ENCODE measurements at places on chromosomes 7 and 10.

GRCh38 chr7:98568891-98569290, 48.2 kb upstream of the NPTX2 start:
- DNase-seq, result no peak

- no peak for DNase-seq
Observed at GRCh38 chr7:156919132-156919713, 26.2 kb upstream of the LMBR1 start.

DNA sequence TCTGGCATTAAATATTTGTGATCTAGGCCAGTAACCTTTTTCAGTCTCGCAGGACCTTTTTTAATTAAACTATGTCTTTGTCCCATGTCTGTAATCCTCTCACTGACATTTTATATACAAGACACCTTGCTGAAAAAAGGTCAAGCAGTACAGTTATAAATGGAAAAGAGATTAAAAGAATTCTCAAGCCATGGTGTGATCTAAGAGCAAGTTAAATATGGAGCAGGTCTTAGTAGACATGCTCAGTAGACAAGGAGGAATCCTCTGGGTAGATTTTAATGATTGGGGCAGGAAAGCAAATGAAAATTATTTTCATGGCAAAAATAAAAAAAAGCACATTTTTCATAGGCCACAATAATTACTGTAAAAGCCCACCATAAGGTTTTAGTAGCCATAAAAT, 203.5 kb downstream of the PPP1R3A start:
- DNase-seq, result no peak

DNA sequence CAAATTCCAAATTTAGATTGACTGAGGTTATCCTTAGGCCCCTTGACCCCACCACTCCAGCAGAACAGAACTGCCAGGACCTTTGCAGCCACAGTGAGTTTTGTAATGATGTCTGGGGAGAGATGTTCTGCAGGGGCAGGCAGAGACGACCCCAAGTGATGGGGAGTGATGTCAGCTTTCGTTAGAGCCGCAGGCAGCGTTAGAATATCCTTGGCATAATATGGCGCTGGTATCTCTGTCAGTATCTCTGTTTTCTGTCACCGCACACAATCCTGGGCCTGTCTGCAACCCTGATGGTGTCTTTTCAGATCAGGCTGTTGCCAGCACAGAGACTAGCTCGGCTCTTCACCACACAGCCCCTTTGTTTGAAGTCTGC, 1083.6 kb downstream of the KCNMA1 start:
- no peak for DNase-seq

GRCh38 chr10:78259391-78259790, 225.7 kb downstream of the RPS24 start:
- no peak for DNase-seq

DNA sequence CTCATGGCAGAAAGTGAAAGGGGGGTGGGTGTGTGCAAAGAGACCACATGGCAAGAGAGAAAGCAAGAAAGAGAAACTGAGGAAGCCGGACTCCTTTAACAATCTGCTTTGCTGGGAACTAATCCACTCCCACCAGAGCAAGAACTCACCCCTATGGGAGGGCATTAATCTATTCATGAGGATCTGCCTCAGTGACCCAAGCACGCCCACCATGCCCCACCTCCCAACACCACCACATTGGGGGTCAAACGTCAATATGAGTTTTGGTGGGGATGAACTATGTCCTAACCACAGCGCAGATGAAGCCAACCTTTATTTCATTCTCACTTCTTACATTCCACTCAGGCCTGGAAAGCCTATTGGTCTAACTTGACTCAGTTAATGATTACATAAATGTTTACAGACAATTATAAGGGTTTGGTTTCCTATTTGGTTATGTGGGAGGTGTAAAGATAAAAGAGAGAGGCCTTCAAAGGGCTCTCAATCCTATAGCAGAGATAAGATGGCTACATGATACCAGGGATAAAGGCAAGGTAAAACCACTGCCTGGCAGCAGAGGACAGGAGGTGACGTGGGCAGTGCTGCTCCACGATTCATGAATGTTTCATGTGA, 601.8 kb downstream of the PARD3 start:
- no peak for DNase-seq

DNA sequence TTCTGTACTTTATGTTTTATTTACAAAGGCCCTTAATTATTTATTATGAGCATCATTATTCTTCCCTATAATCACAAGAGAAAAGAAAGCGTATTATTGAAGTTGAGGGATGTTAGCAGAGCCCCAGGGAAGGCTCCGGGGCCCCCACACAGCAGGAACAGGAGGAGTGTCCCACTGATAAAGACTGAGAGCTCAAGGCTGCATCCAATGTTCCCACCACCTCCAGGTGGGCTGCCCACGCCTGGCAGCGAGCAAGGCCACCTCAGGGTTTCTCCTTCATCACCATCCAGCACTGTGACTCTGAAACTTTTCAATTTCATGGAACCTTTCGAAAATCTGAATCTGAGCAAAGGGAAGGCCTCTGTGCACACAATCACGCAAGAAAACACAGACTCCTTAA, 35.9 kb upstream of the WIPF3 start:
- DNase-seq, result no peak

DNA sequence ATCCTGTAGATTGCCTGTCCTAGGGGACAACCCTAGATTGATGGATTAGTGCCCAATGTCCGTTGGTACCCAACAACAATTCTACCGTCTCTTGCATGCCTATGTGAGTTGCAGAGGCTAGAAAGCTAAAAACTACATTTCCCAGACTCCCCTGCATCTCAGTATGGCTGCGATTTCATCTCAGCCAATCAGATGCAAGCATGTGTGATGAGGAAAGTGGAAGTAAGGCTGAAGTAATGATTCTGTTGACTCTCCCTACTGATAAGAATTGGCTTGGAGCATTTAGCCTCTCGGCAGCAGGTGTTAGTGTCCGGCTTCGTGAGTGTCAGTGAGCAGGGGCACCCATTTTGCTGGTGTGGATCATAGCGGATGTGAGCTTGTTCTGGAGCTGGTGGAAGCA, 171.9 kb downstream of the FGFR2 start:
- no peak for DNase-seq

- no peak for DNase-seq
Observed at GRCh38 chr10:74523199-74523598, 303.2 kb upstream of the KAT6B start.

DNA sequence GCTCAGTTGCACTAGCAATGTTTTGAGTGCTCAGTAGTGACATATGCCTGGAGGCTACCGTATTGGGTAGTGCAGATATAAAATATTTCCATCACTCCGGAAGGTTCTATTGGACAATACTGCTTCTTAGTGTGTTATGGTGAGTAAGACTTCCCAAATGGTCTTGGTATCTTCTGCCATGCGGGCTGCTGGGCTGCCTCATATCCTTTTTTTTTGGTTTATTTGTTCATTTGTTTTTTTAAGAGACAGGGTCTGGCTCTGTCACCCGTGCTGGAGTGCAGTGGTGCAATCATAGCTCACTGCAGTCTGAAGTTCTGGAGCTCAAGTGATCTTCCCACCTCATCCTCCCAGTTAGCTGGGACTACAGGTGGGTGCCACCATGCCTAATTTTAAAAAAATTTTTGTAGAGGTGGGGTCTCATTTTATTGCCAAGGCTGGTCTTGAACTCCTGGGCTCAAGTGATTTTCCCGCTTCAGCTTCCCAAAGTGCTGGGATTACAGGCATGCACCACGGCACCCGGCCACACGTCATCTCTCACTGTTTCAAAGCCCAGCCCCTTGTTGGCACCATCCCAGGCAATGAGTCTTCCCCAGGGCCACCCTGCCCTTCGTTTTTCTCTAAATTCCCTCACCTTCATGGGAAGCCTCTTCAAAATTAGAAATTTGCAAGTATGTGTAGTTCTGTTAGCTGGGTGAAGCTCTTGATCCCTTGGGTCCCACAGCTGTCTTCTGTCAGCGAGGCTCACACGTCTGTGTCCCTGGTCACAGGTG, 111.0 kb upstream of the KLF14 start:
- DNase-seq, result no peak

- no peak for DNase-seq
Observed at GRCh38 chr10:7547829-7548228, 118.9 kb downstream of the ITIH5 start.

DNA sequence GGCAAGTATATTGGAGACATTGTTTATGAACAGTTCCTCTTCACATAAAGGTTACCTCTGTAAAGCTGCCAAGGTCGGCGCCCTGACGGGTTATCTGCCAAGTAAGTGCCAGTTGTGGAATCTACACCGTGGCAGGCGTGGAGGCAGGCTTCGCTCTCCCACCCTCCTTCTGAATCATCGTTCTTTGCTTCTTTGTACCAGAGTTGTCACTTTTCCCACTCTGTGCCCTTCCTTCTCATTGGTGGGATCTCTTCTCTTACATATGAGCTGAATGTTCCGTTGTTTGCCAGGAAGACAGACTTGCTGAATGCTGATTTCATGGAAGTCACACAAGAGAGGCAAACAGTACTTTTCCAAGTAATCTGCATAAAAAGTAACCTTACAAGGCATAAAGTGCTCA, 40.6 kb upstream of the PTPRZ1 start:
- no peak for DNase-seq

GRCh38 chr7:151686826-151687225, 167.1 kb upstream of the RHEB start:
- DNase-seq, result no peak

- no peak for DNase-seq
Observed at GRCh38 chr7:81611805-81612204, 158.0 kb downstream of the HGF start.

DNA sequence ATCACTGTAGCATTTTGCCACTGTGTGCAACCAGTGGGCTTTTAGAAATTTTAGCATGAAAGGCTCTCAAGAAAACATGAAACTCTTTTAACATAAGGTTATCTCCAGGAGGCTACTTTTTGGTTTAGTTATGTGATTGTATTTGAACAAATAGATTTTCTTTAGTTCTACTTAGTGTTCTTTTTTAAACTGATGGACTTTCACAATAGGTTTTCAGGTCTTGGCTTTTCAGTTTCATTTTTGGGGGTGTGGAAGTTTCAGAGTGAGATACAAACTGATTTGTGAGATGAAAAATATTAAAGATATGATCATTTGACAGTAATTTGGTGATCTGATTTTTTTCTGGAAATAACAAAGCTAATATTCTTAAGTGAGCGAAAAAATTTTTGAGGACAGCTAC, 344.1 kb downstream of the PHF14 start:
- no peak for DNase-seq

- no peak for DNase-seq
Observed at GRCh38 chr7:100493476-100494264, 9.9 kb downstream of the NYAP1 start.

DNA sequence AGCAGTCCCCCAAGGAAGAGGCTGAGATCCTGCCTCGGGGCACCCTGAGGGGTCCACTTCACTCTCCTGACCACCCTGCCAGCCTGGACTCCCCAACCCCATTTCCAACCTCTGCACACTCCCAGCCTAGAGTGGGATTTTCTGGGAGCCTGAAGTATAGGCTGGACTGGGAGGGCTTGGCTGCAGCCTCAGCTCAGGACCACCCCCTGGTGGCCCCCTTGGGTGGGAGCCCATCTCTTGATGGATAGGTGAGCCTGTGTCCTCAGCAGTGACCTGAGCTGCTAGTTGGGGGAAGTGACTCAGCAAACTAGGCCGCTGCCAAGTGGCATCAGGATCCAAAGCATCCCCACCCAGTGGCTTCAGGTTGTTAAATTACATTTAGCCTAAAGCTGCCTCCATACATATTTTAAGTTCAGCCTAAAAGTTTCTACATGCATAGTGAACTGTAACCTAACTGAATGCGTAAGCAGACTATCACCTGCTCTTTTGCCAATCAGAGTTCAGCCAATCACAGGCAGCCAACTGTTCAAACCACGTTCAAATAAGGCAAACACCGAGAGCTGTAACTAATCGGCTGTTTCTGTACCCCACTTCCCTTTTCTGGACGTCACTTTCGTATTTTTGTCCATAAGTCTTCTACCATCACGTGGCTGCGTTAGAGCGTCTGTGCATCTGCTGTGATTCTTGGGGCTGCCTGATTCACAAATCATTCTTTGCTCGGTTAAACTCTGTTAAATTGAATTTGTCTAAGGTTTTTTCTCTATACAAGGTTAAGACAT, 144.0 kb downstream of the PLPP4 start:
- DNase-seq, result no peak

DNA sequence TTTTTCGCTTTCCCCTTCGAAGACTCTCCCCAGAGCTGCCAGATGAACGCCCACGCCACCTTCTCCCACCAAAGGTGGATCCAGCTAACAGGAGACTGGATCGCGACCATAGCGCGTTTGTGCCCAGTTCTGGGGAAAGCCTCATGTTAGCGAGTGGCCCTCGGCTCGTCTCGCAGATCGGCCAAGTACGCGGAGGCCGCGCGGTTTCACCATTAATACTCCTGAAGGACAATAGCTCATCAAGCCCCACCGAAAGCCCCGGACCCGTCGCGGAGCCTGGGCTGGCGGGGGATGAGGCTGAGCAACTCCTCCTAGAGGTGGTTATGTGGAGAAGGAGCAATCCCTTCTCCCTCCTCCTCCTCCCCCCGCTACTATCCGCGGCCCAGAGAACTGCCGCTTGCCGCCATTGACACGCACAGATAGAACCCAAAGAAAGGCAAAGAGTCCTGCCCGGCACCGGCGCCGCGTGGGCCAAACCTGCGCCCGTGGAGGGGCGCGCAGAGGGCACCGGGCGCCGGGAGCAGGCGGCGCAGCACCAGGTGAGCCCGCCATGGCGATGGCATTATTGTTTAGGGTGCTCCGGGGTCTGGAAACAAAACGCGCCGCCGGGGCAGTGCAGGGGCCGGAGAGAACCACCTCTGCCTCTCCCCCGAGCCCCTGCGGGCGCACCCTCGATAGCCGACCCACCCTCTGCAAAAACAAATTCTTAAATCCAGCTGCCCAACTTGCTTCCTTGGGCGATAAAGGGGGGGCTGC, at the start of gene MACROH2A2:
MACROH2A2 (plus strand) TSS at position 385 of the 756 bp plus-strand sequence. CDS start 22,813 bp downstream, outside the sequence.
- DNase-seq, result no peak

DNA sequence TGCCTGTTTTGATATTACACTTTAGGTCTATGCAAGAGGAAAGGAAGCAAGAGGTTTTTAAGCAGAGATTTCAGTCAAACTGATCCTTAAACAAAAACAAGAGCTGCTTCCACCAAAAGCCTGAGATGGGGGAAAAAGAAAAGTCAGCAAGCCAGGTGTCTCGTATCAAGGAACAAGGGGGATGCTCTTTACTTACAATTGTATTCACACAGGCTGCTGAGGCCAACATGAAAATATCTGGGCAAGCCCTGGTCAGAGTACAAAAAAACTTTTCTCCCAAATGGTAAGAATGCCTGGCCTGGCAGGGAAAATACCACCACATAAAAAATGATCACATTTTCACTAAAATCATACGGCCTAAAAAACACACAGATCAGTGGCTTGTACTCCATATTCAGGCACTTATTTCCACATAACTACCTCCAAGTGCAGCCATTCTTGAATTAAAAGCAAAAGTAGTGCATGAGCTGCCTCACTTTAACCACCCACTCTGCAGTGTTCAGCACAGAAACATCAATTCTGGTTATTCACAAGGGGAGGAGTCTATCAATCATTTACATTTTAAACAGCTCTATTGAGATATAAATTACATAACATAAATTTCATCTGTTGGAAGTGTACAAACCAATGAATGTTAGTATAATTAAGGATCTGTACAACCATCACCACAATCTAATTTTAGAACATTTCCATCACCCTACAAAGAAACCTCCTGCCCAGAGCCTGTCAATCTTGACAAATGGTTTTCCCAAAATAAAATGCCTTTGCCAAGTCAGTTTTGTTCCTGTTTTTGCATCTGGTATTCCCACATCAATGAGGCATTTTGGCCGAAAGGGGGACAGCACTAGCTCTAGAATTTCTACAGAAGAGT, 70.2 kb downstream of the GRB10 start:
- DNase-seq, result no peak

GRCh38 chr7:68694656-68695055, 903.6 kb upstream of the AUTS2 start:
- no peak for DNase-seq
